ENCODE measurements at places on chromosomes 5 and 9.

- no peak for DNase-seq
Measured at GRCh38 chr5:157994906-157995519, 136.1 kb upstream of the CLINT1 start.

GRCh38 chr5:96634881-96635280 is 27.3 kb upstream of the CAST start:
- DNase-seq, result no peak

- no peak for DNase-seq
Measured at GRCh38 chr9:76894198-76894597, 11.7 kb downstream of the PRUNE2 start.

DNA sequence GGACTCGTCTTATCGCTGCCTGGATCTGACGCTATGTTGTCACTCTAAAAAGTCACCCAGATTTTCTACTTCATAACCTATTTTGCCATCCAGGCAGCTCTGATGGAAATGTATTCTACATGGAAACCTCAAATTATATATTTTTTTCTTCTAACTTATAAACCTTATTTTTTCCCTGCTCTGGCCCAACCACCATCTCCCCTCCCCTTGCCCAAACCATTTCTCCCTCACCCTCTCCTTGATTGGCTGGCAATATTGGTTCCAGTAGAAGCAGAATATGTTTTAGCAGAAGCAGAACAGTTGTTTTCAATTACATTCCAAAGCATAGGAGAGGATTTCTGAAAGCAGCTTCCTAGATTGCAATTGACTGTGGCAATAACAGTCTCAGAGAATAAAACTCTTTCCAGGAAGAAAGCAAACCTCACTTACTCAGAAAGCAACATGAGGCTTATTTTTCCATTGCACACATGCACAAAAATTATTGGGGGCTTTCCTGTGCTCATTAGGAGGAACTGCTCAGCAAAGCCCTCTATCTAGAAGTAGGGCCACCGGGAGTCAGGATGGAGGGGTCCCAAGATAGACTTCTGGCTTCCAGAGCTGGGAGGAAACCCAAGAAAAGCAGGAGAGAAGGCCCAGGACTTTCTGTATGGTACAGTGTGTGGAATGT is 191.8 kb downstream of the ESM1 start:
- no peak for DNase-seq

GRCh38 chr5:150588596-150588890 is 51.9 kb upstream of the SYNPO start:
- no peak for DNase-seq

DNA sequence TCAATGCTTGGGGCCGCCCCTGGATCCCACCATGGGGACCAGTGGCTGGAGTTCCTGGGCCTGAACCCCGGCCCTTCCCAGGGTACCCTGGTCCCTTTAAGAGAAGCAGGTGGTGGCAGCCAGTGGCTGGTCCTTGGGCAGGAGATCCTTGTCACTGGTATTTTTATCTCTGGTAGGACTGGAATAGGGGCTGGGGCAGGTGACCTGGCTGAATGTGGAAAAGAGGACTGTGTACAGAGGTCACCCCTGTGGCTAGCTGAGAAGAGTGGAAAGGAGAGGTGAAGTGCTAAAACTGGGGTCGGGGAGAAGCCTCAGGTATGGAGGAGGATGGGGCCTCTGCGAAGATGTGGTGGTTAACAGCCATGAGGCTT is 7.0 kb downstream of the CRAT start:
- no peak for DNase-seq

GRCh38 chr9:2109069-2109650 is 94.0 kb downstream of the SMARCA2 start:
- no peak for DNase-seq

DNA sequence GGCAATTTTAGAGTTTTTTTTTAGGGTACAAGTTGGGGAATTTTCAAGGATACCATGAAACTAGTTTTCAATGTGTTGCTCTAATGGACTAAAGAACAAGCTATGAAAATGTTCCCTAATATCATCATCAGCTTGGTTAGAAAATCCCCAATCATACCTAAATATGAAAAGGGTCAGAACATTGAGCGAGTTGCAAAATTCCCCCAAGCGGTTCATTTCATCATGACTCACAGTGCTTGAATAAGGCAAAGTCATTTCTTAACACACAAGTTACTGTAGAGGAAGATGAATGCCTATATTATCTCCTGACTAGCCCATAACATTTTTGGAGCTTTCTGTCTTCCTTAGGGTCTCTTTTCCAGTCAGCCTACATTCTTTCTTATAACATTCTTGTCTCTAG is 62.7 kb downstream of the ST8SIA4 start:
- no peak for DNase-seq

GRCh38 chr9:88991066-88992034 is at the start of gene S1PR3:
Gene S1PR3 (plus strand): TSS chr9:88991468. CDS start chr9:89001201, 9,733 bp downstream.
- peak; percentile 16 for DNase-seq

- DNase-seq, result no peak
Measured at GRCh38 chr5:151067632-151068432, 13.0 kb downstream of the TNIP1 start.

DNA sequence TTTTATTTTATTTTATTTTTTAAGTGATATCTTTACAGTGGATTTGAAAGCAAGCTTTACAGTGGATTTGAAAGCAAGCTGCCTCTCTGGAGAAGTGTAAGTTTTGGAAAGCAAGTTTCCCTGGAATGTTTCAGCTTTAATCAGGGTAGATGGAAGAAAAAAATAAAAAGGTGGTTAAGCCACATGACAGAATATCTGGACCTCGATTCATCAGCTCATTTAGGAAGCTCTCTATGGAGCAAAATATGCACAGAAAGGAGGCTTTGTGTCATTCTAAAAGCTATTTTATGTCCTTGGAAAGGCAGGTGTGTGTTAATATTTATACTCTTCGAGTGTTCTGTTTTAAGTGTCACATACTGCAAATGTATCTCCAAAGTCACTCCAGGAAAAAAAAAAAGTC is 409.2 kb upstream of the KLF4 start:
- no peak for DNase-seq

DNA sequence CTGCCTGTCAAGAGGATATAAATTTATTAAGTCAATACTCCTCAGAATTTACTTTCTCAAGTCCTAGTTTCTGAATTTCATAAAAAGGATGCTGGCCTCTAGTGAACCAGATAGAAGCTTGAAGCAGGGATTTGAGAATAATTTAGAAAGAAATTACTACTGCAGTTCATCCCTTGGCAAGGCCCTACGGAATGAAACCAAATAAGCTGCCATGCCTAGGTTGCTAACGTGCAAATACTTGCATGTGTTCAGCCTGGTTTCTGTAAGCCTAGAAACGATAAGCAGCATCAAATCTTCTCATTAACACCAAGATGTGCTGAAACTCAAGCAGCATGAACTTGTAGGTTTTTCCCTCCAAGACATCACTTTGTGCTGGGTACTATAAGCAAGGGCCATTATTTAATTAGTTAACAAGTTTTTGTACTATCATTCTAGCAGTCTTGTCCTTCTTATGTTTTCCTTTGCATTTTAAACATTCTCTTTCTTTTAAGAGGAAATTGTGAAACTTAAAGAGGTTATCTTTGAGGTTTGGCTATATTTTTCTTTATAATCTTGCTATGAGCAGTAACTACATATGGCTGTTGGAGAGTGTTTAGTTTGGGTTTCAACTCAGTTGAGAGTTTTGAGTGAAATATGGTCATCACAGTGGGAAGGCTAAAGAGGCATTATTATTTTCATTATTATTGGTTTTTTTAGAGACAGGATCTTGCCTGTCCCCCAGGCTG is 71.8 kb downstream of the ADAMTSL1 start:
- DNase-seq, result no peak

GRCh38 chr5:1948663-1949191 is 66.0 kb upstream of the IRX4 start:
- DNase-seq, result no peak

DNA sequence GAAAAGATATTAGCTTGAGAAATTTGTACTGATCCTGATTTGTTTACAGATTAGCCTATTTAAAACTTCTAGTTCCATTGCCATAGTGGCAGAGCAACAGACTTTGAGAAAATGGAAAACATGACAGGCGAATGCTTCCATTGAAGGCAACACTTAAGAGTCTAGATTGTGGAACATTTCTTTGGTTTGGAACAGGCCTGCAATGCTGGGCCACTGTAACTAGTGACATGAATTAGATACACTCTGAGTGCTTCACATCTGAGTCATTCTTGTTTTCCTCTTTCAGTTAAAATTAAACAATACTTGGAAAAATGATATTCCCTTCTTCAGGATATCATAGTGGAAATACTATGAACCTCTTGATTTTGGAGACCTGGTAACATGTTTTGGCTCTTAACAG is 453.6 kb upstream of the TUSC1 start:
- no peak for DNase-seq

DNA sequence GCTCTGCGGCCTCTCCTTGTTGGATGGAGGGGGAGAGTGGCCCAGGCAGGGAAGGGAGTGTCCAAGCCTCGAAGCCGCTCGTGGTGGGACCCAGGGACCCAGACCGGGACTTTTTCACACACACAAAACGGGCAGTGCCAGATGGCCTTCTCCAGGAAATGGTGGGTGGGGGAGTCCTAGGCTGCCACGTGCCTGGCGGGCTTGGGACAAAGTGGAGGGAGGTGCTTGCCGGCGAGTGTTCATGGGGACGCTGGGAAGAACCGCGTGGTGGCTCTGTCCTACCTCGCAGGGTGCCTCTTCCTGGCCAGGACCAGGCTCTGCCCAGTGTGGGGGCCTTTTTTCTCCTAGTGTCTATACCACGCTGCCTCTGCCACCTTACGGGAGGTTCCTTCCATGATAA is 155.0 kb upstream of the COL5A1 start:
- no peak for DNase-seq

DNA sequence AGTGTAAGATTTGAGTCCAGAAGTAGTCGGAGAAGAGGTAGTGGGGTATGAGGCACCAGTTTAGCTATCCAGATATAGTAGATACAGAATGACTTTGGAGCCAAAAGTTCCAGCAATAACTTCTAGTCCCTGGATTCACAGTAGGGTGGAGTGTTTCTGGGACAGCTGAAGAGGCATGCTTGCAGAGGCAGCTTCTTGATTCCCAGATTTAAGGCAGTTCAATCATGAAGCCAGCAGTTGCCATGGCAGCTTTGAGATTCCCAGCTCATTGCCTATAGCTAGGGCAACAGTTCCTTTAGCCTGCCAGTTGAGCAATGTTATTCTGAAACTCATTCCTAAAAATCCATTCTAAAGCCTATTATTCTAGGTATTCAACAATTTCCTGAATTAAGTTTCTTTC is 79.2 kb downstream of the LIX1 start:
- no peak for DNase-seq

- DNase-seq, result no peak
Measured at GRCh38 chr5:133531178-133531577, 81.2 kb downstream of the FSTL4 start.

- no peak for DNase-seq
Measured at GRCh38 chr9:97072285-97072776, 33.4 kb upstream of the CTSV start.

- no peak for DNase-seq
Measured at GRCh38 chr5:93461756-93462155, 119.3 kb downstream of the NR2F1-AS1 start.

DNA sequence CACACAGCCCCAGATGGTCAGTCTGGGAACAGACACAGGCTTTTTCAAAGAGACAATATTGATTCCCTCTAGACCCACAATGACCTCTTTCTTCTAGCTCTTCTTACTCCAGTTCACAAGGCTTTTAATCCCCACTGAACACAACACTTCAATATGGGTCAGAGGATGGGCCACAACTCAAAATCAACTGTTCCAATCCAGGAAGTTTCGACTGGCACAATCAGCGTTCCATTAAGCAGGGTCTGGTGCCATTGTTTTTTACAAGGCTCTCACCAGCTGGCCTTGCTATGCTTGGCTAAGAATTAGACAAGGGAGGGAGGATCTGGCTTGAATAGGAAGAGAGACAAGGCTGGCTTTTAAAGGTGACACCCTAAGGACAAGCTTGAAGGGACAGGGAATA is 199.4 kb upstream of the SLC24A2 start:
- no peak for DNase-seq

GRCh38 chr9:90251316-90251715 is 391.3 kb downstream of the DIRAS2 start:
- no peak for DNase-seq

DNA sequence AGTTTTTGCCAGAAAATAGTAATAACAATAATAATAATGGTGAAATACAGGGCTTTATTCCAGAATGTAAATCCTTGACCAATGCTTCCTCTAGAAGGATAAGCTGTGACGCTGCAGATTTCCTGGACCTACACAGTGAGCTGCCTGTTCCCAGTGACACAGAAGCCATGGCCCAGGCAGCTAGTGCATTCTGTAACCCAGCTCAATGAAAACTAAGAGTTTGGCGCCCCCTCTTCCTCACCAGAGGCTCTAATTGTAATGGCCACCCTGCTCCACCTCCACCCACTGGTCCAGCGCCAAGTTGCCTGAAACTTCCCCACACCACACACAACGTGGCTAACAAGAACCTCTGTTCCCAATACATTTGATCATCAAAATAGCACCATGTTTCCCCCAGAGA is 248.1 kb downstream of the CETN3 start:
- no peak for DNase-seq

DNA sequence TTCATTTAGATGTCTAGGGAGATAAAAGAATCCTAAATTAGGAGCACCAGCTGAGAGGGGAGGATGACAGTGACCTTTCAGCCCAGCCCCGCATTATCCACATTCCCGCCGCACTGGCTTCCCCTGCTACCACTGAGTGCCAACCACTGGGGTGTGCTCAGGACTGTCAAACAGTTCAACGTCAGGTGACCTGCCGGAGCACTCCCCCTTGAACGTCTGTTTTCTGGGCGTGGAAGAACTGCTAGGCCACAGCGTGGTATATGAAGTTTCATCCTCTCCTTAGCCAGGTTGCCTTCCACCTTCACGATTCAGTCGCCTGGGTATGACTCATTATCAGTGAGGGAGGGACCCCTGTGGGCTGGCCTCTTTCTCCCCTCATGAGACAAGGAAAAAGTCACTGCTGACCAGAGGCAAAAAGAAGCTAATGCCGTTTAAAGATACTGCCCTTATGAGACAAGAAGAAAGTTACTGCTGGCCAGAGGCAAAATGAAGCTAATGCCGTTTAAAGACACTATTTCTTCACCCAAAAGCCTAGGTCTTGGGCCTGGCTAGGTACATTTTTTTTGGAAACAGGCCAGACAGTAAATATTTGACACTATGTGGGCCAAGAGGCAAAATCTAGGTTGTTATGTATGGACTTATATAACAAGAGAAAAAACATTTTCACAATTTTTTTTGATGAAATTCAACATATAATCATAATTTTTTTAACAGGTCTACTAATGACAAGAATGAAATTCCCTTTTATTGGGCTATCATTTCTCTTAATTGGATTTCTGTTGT is 4.6 kb downstream of the NMRK1 start:
- no peak for DNase-seq
